ENCODE measurements at places on chromosomes 2 and 18.

- DNase-seq = no peak
Measured at GRCh38 chr18:43012951-43013350, 102.5 kb downstream of the RIT2 start.

- DNase-seq = no peak
Measured at GRCh38 chr2:232276733-232277313, 101.7 kb upstream of the ALPP start.

- no peak for DNase-seq
Measured at GRCh38 chr2:124027182-124027581, 2.1 kb downstream of the CNTNAP5 start.

DNA sequence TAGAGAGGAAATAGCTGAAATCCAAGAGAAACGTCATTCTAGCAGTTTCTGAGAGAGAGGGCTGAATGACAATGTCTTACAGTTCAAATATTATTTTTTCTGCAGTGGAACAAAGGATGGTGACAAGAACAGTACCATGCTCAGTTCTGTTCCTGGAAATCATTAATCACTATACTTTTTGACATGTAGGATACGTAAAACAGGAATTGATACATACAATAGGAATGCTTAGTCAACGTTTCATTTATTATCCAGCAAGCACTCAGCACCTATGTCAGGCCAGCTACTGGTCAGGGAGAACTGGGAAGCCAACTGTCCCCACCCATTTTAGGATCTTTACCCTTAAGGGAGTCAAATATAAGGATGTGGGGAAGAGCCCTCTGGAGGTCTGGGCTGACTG lies 114.7 kb downstream of the DHRS9 start:
- no peak for DNase-seq

DNA sequence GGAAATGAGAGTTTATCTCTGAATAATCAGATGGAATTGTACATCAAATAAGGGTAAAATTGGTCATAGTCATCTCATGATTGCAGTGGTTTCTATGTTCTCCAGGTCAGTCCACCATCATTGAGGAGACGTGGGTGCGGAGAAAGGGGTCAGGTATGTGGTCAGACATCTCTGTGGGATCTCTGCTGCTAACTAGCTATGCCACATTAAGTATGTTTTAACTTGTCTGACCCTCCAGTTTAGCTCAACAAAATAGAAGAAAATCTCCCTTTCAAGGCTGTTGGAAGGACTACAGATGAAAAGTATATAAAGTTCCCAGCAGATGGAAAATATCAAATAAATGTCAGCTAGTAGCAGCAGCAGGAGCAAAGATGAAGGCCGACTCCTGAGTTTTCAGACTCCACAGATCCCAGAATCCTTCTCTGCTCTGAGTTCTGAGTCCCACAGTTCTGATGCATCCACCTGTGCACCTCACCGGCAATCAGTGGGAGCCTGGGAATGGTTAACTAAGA lies 106.6 kb upstream of the CYP1B1 start:
- no peak for DNase-seq

GRCh38 chr2:127003070-127003800 lies 103.7 kb downstream of the BIN1 start:
- DNase-seq = no peak

- DNase-seq = no peak
Measured at GRCh38 chr2:8638327-8638726, 43.5 kb upstream of the ID2 start.

GRCh38 chr2:33810046-33810835 lies 211.1 kb upstream of the FAM98A start:
- no peak for DNase-seq

- DNase-seq = no peak
Measured at GRCh38 chr2:102082571-102083392, 59.8 kb upstream of the IL1R1 start.

DNA sequence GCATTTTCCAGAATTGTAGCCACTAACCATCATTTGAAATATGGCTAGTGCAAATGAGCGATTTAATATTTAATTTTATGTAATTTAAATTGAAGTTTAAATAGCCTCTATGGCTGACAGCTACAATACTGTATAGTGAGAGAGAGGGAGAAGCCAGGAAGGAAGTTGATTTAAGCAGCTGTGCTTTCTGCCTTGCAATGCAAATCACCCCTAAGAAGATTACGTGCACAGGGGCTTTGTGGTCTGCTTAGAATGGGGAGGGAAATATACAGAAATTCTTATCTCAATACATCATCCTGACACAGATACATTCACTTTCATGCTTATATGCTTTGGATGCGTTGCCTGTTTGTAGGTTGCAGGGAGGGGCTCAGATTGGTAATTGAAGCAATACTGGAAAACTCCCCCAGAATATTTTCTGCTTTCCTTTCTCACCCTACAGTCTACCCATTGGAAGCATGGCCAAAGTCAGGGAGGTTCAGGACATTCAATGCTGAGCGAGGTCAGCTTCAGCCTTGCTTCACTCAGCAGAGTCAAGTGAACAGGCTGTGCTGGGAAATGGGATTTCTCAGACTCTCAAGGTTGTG lies 674.0 kb downstream of the CNTNAP5 start:
- DNase-seq = no peak

GRCh38 chr2:55047677-55048299 lies 2.5 kb downstream of the RTN4 start:
- no peak for DNase-seq

Measured in stimulated activated CD8-positive, alpha-beta memory T cell treated with anti-CD3 and anti-CD28 coated beads, Interleukin-4, amount 100 ng/mL, for 1 hour (primary cell).